Activated CD4-positive, CD25-positive, alpha-beta regulatory T cell (primary cell): ENCODE measurements at places on chromosomes 11 and 22.

DNA sequence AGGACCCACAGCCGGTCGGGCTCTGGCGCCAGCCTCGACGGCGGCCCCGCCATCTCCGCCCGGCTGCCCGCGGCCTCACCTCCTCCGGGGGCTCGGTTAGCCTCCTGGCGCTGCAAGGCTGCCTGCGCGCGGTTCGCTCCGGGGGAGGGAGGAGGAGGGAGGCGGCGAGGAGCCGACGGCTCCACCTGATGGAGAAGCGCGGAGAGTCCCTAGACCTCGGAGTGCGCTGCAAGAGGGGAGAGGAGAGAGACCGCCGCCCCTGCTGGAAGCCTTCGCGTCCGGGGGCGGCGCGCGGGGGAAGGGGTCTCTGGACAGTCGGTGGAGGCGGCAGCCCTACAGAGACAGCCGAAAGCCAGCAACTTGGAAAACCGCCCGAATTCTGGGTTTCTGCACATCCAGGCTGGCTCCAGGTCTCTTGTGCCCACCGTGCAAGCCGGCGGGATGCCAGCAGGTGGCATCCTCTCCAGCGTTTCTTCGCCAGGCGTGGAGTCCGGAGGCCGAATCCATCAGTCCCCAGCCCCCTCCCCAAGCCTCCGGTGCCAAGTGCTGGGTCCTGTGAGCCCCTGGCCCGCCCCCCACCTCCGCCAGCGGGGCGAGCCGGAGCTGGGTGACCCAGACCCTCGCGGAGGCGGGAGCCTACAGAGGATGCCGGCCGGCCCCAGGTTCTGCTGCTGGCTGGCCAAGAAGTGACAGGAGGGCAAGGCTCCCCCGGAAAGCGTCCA is 2.9 kb upstream of the KIRREL3 start:
- no peak for DNase-seq

- DNase-seq, result no peak
Measured at GRCh38 chr11:57422669-57423068, 4.3 kb downstream of the SLC43A3 start.

- DNase-seq, result no peak
Measured at GRCh38 chr11:131530407-131530806, 160.0 kb downstream of the NTM start.

DNA sequence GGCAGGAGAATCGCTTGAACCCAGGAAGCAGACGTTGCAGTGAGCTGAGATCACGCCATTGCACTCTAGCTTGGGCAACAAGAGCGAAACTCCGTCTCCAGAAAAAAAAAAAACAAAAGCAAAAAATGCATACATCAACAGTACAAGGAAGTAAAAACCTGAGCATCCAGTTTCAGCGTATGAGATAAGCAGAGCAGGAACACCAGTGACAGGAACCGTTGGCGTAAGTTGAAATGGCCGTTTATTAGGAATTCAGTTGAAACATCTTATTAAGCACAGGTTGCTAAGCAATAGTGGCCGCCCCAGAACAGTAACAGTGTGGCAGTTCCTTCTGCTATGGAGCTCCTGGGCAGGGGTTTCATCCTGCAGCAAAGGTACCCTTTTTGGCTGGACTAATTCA is 4.0 kb upstream of the L3MBTL2 start:
- DNase-seq, result no peak

DNA sequence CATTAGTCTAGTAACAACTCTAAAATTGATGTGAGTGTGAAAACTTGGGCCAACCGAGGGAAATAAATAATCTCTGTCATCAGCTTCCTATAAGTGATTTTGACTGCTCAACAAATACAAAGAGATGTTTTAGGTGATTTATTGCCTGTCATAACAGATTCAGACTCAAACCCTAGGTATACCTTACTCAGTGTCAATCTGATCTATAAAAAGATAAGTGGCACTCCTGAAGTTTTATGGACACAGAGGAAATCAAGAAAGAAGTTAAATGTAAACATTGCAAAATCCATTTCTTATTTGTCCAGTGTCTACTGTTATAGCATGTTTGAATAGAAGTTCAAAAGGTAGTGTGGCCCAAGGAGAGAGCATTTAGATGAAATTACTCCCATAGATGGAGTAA is 30.4 kb upstream of the TYR start:
- no peak for DNase-seq
